ENCODE measurements at places on chromosomes 13 and 19.

GRCh38 chr19:49413348-49413747 lies 9.9 kb downstream of the PTH2 start:
- DNase-seq: no peak

DNA sequence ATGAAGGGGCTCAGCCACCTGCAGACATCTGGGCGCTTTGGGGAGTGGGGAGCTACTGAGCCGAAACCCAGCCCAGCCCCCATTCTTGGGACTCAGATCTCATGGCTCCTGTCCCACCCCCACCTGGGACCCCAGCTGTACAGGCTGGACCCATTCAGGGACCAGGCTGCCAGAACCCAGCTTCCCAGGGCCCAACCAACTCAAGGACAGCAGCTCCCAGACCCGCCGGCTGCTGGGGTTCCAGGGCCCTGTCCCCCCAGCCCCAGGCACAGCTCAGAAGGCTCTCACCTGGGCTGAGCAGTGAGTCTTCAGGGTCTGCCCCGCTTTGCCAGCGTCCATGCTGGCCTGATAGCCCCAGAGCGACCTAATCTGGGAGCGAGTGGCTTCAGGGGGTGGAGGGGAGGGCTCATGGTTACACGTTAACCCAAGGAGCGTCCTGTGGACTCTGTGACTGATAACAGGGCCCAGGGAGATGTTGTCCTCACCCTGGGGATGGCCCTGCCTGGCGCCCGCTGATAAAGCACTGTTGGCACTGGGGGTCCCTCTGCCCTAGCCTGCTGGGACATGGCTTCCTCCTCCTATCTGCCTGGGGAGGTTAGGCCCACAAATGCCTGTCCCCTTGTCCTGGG lies at the start of gene TMEM86B:
TSS of gene TMEM86B (minus strand) at position 361 of the 629 bp plus-strand sequence. CDS start at position 339, 22 bp downstream.
- DNase-seq: no peak

DNA sequence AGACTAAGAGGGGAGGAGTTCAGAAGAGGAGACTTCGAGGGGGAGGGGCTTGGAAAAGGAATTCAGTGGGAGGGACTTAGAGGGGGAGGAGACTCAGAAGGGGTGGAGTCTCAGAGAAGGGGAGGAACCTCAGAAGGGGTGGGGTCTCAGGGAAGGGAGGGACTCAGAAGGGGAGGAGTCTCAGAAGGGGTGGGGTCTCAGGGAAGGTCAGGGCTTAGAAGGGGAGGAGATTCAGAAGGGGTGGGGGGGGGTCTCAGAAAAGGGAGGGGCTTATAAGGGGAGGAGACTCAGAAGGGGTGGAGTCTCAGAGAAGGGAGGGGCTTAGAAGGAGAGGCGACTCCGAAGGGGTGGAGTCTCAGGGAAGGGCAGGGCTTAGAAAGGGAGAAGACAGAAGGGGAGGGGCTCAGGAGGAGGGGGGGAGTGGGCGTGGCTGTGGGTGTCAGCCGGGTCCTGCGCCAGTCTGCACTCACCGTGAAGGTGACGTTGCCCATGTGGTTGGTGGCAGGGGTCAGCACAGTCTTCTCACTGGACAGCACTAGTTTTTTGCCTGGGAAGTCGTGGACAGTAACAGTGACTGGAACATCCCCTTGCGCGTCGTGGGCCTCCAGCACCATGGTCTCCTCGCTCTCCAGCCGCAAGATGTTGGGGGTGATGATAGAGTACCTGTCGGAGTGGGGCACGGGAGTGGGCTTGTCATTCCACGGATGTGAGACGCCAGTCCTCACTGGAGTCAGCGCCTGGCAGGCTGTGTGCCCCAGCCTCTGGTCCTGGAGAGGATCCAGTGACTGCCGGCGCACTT lies 1.5 kb downstream of the C3 start:
- DNase-seq: no peak

- DNase-seq: no peak
Measured at GRCh38 chr19:39119830-39120229, 5.8 kb upstream of the PAK4 start.

DNA sequence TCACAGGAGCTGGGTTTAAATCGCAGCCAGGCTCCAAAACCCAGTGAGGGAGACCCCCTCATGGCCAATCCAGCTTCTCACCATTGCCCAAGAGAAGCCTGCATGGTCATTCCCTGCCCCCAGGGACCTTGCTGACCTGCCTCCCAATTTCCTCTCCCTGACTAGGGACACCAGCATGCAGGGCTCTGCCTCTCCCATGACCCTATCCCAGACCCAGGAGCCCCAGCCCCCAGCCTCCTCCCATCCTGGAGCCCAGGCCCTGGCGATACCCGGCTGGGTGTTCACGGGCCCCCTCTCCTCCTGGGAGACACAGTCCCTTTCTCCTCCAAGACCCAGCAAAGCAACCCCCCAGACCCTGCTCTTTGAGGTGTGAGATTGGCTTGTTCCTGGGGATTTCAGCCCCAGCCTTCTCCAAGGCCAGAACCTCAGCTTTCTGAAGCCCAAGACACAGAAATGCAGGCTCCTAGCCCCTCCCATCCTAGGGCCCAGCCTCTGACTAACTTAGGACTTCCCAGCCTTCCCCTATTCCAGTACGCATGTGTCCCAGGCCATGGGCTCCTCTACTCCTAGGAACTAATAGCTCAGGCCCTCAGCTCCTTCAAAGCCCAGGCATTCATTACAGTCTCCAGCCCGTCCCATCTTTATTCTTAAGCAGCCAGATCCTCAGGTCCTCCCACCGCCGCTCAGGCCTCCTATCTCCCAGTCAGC lies 1.1 kb downstream of the GYS1 start:
- DNase-seq: no peak

DNA sequence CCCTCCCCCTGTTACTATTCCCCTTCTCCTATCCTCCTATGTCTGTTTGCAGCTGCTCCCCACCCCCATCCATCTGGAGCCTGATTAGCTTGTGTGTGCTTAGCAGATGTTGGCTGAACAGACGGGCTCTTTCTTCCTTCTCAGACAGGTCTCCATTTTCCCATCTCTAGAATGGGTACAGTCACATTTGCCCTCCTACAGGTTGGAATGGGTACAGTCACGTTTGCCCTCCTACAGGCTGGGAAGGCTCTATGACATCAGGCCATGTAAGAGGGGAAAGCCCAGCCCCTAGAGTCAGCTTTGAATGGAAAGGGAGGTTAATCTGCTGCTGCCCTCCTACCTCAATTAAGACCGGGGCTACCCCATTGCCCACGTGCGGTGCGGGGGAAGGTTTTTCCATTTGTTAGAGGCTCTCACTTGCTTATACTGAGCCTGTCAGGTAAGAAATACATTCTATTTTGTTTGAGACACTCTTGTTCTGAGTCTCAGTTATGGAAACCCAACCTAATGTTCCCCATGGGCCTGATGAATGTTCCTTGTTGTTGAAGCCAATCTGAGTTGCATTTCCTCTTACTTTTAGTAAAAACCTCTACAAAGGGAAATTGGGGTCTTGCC lies 2.2 kb upstream of the CLEC17A start:
- no peak for DNase-seq

DNA sequence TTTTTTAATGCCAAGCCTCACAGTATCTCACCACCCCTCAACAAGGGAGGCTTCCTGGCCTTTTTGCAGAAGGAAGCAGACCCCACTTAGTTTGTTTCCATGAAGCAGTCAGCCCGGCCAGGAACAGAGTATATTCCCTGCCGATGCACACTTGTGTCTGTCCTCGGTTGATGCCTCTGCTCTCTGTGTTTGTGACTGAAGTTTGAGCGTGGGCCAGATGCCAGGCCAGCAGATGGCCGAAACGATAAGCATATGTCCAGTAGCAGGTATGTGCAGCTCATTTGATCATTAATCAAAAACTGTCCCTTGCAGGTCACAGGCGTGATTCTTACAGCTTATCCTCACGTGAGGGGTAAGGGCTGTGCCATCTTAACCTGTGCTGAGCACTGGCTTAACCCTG lies 144.0 kb downstream of the IRS2 start:
- DNase-seq: no peak

Measured in effector memory CD8-positive, alpha-beta T cell (primary cell).